ENCODE measurements at places on chromosomes 4 and X.

DNA sequence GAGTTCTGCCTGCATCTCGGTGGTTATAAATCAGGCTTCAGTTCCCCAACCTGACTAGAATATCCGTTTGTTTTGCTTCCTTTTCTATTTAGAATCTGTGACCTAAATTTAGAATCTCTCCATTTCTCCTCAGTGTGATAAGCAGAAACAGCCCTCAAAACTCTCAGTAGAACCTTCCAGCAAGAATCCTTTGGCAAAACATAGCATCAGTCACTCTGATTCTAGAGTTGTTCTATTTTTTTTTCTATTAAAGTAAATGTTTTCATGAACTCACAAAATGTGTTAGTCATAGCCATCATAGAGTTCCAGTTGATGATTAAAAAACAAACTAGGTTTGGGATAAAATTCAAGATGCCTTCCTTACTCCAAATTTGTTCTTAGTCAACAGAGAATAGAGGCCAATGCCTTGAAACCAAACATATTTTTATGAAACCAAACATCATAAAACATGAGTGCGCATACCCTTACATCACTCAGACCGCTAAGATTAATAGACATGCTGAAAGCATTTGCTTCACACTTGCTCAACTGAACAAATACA is 13.2 kb upstream of the C1QTNF7 start:
- no peak for DNase-seq

DNA sequence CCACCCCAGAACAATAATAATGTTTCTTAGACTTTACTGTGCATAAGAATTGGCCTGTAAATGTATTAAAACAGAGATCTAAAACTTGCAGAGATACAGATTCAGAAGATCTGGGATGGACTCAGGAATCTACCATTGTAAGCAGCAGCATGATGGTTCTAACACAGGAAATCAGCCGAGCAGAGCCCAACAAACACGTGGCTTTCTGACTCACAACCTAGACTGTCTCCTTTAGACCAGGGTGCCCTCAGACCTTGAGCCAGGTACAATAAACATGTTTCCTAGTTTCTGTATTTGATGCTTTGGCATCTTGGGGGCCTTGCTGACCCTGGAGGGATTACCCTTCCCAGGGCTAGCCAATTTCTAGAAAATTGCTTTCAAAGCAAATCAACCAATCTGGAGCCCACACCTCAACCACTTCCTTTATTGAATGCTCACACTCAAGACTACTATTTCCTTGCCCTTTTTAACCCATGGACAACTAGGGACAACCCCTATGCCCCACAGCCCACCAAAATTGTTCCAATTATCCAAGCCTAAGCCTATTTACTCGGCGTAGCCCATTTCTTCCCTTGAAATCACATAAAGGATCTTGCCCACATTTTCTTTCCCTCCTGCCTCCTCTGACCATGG is 80.5 kb downstream of the TBC1D9 start:
- no peak for DNase-seq

GRCh38 chr4:55615008-55615407 is 21.1 kb downstream of the NMU start:
- no peak for DNase-seq

DNA sequence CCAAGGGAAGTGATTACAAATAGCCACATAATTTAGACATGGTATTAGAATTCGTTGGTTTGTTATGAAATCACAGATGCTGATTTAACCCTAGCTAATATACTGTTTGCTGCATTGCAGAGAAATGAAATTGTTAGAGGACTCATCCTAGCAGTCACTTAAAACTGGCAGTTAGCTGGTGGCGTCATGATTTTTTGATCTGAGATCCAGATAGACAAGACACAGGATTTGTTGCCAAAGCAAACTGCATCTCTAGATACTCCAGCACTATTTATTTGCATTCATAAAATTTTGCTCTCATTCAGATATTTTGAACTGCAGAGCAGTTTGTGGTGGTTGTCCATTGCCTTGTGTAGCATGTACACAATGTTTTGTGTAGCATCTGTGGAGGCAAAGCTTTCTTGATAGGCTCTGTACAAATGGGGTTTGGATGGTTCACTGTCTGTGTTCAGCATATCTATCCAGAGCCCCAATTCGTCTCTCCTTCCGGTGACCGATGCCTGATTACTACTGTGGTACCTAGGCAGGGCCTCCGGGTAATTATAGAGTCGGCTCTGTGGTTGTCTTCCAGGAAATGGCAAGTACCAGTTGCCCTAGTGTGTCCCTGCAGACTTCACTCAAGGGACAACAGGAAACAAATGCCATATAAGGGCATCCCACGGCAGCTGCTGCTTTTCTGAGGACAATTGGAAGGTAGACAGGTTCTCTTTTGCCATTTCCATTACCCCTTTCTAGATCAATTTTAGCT is 30.1 kb upstream of the SPARCL1 start:
- DNase-seq = no peak

- DNase-seq = no peak
Measured at GRCh38 chr4:7999695-8000094, 60.0 kb upstream of the AFAP1 start.

- DNase-seq = no peak
Measured at GRCh38 chr4:147755561-147756295, 23.8 kb downstream of the ARHGAP10 start.
